ENCODE measurements at places on chromosomes 5 and 9. TPM values are rescaled to one million over a fixed set of nuclear protein-coding genes. Genes with fewer than 3 reads are reported as not detected.

ENTREP1 gene
- total RNA-seq = 0.39 TPM

UGT3A2 gene
- total RNA-seq = not detected

SPATA31A3 gene
- not detected for total RNA-seq

NUTM2F gene
- not detected for total RNA-seq

TIMD4 gene
- total RNA-seq = not detected

AMBP gene
- total RNA-seq = not detected

FAM153A gene
- total RNA-seq = not detected

FUT7 gene
- total RNA-seq = not detected

CCNJL gene
- under 0.01 TPM for total RNA-seq

KLF9 gene
- 35.5 TPM for total RNA-seq

CDKN2B-AS1 gene
- 5.7 TPM for total RNA-seq

C5orf47 gene
- not detected for total RNA-seq

CAMLG gene
- total RNA-seq = 43.2 TPM

RFX3 gene
- 2.4 TPM for total RNA-seq

GNAQ gene
- 90.7 TPM for total RNA-seq

OGN gene
- total RNA-seq = not detected

TEK gene
- 2.4 TPM for total RNA-seq

EIF4EBP3 gene
- total RNA-seq = 0.87 TPM

ALAD gene
- total RNA-seq = 19.2 TPM

LHX6 gene
- 0.33 TPM for total RNA-seq

STPG3 gene
- total RNA-seq = not detected

SH2D3C gene
- total RNA-seq = 0.43 TPM

SLC6A3 gene
- total RNA-seq = not detected

C9 gene
- not detected for total RNA-seq

SLC9A3 gene
- total RNA-seq = 1.6 TPM

TAF11L5 gene
- total RNA-seq = not detected

MUSK gene
- 0.39 TPM for total RNA-seq

ANKRD34B gene
- total RNA-seq = not detected

NR5A1 gene
- total RNA-seq = not detected

SUSD3 gene
- total RNA-seq = 0.54 TPM

WNK2 gene
- total RNA-seq = not detected

LRRTM2 gene
- total RNA-seq = not detected

GAPT gene
- not detected for total RNA-seq

HAVCR2 gene
- total RNA-seq = 0.22 TPM

NKD2 gene
- not detected for total RNA-seq

TSSK1B gene
- total RNA-seq = 0.79 TPM

DCAF10 gene
- total RNA-seq = 23.6 TPM

ZNF454 gene
- 2.7 TPM for total RNA-seq

PCDHA11 gene
- total RNA-seq = 0.11 TPM

ZNF462 gene
- total RNA-seq = 17.0 TPM

C6 gene
- under 0.01 TPM for total RNA-seq

NIM1K gene
- total RNA-seq = 0.33 TPM

Data from placental epithelial cell (primary cell).